ENCODE measurements at places on chromosomes 3 and 15. TPM values are rescaled to one million over a fixed set of nuclear protein-coding genes. Genes with fewer than 3 reads are reported as not detected.

GRCh38 chr3:119672776-119673175, 4.4 kb downstream of the COX17 start:
- H3K36me3 ChIP-seq, result no peaks in the 10 kb centered on the region
- H3K4me3 ChIP-seq, result no peak overlapping the region
- no peak overlapping the region for H3K27ac ChIP-seq
- no peaks in the 10 kb centered on the region for H3K27me3 ChIP-seq
- DNase-seq, result no peak

GRCh38 chr3:69406163-69406562, 20.3 kb upstream of the FRMD4B start:
- no peak overlapping the region for H3K27ac ChIP-seq
- DNase-seq, result no peak
- peaks cover 7% of the 10 kb centered on the region for H3K4me1 ChIP-seq

DNA sequence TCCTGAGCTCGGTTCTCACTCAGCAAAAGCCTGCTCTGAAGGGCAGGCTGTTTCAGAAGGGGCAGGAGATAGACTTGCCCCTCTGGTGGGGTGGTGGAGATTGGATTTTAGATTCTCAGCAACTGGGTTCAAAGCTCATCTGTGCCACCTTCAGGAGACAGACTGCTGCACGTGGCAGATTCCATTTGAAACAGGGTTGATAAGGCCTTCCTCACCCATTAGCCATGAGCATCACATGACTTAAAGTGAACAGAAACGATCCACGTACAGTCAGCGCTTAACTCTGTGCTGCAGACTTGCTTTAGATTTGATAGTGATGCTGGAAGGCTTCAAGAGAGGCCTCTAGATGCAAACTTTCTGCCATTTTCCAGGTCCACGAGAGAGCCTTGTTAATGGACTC, 35.0 kb upstream of the MGLL start:
- DNase-seq, result no peak
- no peaks in the 10 kb centered on the region for H3K36me3 ChIP-seq
- H3K27me3 ChIP-seq, result no peaks in the 10 kb centered on the region
- no peak overlapping the region for H3K4me3 ChIP-seq
- H3K4me1 ChIP-seq, result no peaks in the 10 kb centered on the region

Gene CCDC80
- 42.0 TPM for total RNA-seq

Gene VIPR1
- total RNA-seq, result 40.2 TPM

All from breast epithelium (tissue), 4 donors.